ENCODE measurements at places on chromosomes 2 and 18.

DNA sequence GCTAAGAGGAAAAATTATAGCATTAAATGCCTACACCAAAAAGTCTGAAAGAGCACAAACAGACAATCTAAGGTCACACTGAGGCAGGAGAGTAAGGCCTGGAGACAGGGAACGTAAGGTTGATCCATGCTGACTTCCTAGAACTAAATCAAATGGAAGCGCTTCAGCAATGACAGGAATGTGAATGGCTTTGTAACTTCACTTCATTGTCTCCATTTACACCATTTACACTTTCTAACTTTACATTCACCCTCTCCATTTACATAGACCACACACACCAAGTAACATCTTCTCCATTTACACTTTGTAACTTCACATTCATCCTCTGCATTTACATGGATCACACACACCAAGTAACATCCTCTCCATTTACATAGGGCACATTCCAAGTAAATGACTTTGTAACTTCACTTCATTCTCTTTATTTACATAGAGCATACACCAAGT is 103.1 kb upstream of the SPATS2L start:
- no peak for DNase-seq

- DNase-seq: no peak
Measured at GRCh38 chr18:26457611-26458353, 90.6 kb downstream of the KCTD1 start.

DNA sequence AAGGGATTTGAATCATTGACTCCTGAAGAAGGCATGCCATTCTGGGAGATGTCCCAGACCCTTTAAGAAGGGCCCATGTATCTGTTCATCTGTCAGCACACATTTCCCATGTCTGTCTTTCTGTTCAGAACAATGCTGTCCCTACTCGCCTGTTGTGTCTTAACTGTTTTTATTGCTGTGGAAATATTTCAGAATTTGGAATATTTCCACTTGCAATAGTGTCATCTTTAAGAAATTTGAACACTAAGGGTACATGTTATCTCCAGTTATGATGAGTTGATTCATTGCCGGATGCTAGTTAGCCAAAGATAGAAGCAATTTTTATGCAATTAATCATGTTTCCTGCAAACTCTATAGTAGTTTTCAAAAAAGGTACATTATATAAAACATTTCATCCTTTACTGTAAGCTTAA is 36.9 kb upstream of the NT5C1B start:
- DNase-seq: no peak

- no peak for DNase-seq
Measured at GRCh38 chr2:42372474-42373200, 11.6 kb upstream of the COX7A2L start.

- DNase-seq: no peak
Measured at GRCh38 chr2:150644298-150645067, 157.0 kb upstream of the RND3 start.

DNA sequence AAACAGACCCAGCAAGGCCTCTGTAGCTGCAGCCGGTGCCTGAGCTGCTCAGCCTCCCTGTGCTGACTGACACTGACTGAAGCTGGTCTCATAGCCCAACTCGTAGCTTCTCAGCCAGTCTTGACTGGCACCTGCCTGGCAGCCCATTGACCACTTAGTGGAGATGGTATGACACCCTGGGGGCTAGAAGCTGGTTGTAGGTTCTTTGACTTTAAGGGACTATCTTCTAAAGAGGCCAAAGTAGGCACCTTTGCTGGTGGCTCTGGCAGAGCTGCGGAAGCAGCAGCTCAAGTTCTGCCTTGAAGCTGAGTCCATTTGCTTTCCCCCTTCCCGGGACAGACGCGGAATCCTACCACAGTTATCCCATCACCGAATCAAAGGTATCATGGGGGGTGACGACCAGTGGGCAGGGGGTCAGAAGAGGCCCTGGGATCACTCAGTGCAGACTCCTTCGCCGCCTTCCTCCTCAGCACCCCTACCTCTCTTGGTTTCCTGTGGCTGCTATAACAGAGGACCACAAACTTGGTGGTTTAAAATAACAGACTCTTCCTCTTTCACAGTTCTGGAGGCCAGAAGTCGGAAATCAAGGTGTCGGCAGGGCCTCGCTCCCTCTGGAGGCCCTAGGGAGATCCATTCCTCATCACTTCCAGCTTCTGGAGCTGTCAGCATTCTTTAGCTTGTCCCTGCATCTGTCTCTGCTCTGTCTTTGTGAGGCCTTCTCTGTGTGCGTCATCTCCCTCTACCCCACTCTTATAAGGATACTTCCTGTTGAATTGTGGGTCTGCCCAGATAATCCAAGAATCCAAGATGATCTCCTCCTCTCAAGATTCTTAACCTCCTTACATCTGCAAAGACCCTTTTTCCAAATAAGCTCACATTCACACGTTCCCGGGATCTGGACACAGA is 13.7 kb upstream of the FOSL2 start:
- no peak for DNase-seq

DNA sequence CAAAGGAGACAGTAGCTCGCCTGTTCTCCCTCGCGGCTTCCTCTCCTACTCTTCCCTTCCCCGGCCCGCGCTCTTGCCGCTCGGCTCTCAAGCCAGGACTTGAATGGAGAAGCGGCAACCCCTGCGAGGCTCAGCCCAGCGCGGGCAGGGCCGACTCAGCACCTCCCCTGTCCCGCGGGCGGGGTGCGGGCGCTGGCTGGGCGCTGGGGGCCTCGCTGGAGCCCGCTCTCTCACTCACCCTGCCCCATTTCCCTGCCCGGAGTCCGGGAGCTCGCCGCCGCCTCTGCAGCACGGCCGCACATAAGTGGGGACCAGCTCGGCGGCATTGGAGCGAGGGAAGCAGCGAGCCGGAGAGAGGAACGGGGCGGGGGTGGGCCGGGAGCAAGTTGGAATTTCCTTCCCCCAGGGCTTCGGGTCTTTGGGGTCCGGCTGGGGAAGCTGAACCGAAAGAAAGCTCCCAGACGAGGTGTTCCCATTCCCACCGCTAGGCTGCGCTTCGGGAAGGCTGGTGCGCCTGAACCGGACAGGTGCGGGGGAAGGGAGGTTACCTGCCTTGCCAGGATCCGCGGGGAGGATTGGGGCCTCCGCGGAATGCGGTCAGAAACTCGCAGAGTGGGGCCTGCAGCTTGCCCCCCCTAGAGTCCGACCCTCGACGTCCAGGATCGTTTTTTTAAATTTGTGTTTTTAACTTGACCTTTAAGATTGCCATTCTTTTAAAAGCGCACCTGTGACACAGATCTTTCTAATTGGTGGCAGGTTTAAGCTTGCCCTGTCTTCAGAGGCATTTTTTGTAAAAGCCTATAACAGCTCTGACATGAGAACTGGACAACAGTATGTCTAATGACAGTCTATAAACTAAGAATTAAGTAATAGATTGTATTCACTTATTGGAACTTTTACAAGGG is at the start of gene COBLL1:
COBLL1 (minus strand) TSS at position 105 of the 905 bp plus-strand sequence. CDS start 627 bp downstream, outside the sequence.
- DNase-seq: peak; percentile 30

DNA sequence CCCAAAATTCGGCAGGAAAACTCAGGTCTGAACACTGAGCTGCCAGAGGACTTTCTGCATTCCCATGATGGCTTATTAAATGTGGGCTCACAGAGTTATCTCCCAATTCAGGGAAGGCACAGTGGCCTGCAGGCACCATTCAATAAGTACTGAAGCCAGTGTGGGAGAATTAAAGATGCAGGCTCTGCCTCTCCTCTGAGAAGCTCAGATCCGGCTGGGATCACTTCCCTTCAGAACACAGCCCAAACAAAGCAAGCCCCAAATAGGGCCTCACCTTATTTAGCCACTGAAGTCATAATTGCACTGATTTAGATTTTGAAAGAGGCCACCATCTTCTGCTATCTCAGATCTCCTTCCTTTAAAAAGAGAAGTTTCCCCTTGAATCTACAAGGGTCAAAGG is 94.3 kb downstream of the MAPK4 start:
- DNase-seq: no peak

GRCh38 chr18:41731884-41732283 is 223.2 kb upstream of the PIK3C3 start:
- DNase-seq: no peak

DNA sequence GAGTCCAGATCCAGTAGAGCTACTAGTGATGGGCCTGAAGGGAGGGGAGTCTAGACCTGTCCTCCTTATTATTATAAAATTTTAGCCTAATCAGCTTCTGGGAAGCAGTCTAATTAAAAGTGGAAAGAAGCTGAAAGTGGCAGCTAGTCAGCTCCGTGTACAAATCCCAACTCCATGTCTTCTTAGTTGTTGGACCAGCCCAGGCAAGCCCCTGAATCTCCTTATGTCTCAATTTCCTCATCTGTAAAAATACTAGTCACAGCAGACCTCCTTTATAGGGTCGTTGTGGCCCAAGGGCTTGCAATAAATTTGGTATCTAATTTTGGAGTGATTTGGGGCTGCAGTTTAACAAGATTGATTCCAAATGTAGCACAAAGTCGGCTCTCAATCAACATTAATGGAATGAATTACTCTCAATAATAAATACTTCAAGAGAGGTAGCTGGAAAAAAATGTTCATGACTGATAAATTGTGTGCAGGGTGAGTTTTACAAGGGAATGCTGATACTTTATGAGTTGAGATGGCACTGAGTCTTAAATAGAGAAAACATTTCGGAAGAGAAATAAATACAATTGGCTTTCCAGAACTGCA is 118.3 kb upstream of the NDUFV2 start:
- DNase-seq: no peak

DNA sequence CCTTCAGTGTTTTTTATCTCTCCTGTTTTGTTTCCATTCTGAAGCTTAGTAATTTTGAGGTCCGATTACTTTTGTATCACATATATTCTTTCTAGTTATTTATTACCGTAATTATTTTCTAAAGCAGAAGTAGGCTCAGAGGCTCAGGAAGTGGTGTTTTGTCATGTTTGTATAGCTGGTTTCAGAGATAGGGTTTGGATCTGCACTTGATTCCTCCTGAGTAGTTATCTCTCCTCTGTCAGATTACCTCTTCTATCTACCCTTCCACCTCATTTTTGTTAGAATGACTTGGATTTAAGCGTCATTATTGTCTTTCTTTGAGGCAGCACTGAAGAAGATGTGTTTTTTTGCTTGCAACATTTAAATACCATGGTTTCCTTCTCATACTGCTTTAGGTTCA is 95.4 kb downstream of the MTA3 start:
- DNase-seq: no peak

DNA sequence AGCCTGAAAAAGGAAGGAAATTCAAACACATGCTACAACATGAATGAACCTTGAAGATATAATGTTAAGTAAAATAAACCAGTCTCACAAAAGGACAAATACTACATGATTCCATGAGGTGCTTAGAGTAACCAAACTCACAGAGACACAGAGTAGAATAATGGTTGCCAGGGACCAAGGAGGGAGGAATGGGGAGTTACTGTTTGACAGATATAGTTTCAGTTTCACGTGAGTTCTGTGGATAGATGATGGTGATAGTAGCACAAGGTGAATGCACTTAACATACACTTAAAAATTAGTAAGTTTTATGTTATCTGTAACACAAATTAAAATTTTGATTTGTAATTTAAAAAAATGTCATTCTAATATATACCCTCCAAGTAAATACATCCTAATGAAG is 106.9 kb upstream of the ACVR1C start:
- DNase-seq: no peak
